ENCODE measurements at places on chromosomes 2 and 18.

DNA sequence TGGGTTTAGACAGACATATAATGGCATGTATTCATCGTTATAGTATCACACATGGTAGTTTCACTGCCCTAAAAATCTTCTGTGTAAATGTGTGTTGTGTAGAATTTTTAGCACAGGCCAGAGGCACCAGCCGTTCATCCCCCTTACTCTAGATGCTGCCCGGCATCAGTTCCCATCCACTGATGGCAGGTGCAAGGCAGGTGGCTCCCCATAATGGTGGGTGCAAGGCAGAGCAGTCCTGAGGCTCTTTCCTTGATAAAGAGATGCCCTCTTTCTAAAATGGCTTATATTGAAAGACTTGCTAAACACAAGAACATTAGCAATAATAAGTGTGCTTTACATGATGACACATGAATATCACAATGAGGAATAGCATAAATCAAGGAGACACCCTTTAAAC is 508.5 kb downstream of the EPHA4 start:
- DNase-seq, result no peak

DNA sequence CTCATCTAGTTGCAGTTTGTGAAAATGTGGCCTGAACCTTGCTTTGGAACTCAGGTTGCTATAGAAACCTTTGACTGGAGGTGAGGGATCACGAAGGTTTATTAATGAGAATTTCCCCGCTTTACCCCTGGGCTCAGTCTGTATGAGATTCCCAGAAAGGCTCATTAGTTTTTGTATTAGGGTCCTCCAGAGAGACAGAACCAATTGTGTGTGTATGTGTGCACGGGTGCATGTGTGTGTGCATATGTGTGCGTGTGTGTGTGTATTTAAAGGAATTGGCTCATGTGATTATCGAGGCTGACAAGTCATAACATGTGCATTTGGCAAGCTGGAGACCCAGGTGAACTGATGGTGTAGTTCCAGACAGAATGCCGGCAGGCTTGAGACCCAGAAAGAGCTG is 113.8 kb upstream of the DLX2 start:
- DNase-seq, result no peak

- DNase-seq, result no peak
Observed at GRCh38 chr2:202768273-202768672, 103.3 kb downstream of the ICA1L start.

GRCh38 chr2:25339211-25339674 is 2.5 kb downstream of the DNMT3A start:
- DNase-seq, result no peak

DNA sequence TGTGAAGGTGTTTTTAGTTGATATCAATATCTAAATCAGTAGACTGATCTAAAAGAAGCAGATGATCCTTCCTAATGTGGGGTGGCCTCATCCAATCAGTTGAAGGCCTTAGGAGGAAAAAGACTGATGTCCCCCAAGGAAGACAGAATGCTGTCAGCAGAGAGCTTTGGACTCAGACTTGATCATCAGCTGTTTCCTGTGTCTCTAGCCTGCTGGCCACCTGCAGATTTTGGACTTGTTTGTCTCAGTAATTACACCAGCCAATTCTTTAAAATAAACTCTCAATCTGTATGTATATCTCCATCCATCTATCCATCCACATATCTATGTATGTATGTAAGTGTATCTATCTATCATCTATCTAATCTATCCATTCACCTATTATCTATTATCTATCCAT is 301.3 kb downstream of the LPIN1 start:
- no peak for DNase-seq

DNA sequence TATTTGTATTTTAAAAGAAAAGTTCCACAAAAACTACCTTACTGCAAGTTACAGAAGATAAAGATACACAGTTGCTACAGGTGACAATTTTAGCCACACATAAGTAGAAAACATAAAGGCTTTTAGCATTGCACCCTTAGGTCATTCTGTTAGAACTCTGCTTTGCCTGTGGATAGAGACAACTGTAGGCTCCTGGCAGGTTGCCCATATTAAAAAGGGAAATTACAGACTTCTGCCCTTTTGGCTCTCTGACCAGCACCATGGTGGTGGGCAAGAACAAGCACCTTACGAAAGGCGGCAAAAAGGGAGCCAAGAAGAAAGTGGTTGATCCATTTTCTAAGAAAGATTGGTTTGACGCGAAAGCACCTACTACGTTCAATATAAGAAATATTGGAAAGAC is 223.3 kb downstream of the MC4R start:
- no peak for DNase-seq

DNA sequence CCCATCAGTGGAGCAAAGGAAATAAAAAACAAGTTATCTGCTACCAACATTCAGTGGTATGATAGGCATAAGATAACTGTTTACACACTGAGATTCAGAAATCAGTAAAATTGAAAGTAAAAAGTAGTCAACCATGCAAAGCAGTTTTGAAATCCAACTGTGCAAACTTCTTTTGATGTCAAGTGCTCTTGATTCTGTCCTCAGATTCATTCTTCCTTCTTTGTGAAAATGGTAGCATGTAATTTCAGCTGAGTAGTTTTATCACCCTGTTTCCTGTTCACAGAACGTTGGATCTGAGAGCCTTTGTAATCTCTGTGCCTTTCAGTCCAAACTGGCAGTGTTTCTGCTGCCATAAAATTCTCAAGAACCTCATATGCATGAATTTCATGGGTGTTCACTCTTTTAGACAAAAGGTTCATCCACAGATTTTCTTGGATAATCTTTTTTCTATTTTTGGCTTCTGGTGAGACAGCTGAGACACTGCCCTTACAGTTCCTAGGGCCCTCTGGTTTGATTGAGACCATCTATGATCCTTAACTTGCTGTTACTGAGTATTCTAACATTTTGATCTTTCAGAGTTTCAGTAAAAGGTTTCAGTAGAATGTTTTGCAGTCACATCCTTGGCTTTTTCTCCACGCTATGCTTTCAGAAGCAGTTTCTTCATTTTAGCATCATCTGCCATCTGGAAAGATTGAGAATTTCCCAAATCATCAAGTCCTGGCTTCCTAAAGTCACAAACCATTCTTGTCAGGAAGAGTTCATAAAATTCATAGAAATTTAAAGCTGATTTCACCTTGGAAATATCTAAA is 272.3 kb upstream of the EPHA4 start:
- DNase-seq, result no peak

DNA sequence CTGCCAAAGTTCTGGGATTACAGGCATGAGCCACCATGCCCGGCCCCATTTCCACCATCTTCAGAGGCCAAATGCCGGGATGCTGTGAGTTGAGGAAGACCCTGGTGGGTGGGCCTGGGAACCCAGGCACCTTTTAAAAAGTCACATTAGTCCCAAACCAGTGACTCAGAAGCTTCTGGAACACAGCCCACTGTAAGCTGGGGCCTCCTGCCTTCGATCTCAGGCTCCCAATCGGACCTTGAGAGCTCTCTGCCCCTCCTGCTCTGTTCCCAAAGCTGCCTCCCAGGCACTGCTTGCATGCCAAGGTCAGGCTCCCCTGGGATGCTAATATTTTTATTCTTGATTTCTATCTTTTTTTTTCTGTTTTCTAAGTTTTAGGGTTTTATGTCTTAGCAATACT is 4.2 kb downstream of the ADCY3 start:
- no peak for DNase-seq

DNA sequence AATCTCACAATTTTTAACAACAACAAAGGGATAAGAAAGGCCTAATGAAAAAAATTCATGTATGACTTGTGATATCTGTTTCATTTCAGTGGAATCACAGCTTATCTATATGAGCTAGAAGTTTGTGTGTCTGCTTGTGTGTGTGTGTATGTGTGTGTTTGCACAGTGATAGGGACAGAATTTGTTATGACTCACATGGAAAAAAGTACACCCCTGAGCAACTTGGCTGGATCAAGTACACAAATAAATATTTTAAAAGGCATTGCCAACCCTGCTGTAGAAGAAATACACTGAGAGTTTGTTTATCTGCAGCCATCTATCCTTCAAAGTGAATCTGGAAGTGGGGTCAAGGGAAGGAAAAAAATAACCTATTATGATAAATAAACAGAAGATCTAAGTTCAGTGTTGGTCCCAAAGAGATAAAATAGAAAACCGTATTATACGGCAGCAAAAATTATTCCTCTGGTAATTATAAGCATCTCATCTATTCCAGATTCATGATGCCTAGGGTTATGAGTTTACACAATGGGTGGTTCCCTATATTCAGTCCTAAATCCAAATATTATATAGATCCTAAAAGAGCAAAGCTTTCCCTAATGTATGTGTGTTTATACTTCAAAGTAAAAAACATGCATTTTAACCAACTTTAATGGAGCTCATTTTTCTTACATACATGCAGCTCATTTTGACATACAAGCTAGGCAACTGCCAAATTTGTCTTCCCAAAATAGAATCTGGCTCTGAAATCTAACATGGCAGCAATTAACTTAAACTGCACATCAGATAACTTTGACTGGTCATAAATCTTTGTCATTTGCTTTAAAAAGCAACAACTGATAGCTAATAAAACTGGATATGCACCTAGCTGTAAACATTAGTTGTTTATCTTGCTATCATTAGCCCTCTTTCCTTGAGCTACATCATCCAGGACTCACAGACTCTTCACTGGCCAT is 420.6 kb downstream of the IRS1 start:
- DNase-seq, result no peak

DNA sequence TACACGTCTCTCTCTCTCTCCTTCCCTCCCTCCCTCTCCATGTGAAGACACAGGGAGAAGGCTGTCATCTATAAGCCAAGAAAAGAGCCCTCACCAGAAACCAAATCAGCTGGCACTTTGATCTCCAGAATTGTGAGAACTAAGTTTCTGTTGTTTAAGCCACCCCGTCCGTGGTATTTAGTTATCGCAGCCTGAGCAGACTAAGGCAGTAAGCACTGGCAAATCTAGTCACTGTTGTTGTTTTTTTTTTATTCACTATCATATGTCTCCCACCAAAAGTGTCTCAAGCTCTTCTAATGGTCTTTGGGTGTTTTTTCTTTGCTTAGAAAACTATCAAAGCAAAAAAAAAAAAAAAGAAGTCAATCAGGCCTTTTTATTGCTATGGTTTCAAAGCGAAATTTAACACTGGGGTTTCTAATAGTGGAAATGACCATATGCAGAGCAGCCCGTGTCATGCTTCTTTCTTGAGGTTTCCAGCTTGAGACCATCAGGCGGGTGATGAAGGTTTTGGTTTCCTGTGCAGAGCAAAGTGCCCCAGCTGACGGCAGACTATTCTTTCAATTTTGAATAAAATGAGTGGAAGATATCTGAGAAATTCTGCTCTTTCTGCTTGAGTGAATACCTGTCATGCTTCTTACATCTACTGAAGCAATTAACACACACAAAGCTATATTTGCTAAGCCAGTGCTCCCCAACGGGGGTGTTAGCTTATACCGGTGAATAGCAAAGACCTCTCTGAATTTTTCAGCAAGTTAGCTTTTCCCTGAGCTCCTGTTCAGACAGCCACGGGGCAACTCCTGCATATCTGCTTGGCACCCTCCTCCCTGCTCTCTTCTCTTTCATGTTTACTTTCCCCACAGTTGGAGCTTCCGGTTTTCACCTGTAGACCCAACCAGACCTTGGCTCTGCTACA is 394.1 kb upstream of the ATP5MC3 start:
- no peak for DNase-seq

DNA sequence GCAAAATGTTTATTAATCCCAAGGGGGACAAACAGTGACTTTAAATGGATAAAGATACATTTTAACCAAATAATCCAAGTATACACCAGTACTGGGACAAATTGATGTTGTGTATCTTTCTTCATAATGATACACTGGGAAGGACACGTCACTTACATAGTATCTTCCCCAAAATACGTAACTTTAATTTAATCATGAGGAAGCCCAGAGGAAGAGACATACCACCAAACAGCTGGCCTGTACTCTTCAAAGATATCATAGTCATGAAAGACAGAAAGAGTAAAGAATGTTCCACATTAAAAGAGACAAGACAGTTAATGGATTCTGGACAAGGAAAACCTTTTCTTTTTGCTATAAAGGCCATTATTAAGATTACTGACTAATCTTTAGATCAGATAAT is 37.1 kb downstream of the AGFG1 start:
- no peak for DNase-seq

- DNase-seq, result no peak
Observed at GRCh38 chr18:64882896-64883295, 734.0 kb upstream of the LINC00305 start.

DNA sequence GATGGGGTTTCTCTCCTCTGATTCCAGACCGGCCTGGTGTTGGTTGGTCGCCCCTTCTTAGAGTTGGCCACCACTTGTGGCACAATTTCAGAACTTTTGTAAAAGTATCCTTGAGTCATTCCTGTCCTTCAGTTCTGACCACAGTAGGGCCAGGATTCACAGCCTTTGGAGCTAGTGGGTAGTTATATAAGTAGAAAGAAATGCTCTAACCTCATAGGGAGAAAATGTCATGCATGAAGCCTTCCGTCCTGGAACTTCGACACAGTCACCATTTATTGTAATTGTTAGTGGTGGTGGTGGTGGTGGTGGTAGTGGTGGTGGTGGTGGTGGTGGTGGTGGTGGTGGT is 65.4 kb downstream of the EPAS1 start:
- no peak for DNase-seq

- DNase-seq, result no peak
Observed at GRCh38 chr2:239399921-239400595, 762 bp downstream of the HDAC4 start.

DNA sequence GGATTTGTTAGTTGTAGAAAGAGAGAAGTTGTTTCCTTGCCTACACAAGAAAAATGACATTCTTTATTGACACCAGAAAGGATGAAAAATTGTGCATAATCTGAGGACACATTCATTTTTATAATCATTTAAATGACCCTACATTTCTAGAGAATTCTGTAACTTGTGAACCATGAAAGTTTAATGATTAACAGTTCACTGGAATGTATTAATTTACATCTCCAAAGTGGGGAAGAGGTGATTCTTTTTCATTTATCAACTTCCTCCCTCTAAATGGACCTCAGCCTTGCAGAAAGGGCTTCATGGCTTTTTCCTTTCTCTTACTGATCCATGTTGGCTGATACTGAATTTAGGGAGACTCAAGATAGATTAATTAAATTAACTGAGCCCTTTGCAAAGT is 565.2 kb upstream of the LINC00305 start:
- no peak for DNase-seq

GRCh38 chr2:158598862-158599517 is 142.2 kb downstream of the PKP4 start:
- no peak for DNase-seq

DNA sequence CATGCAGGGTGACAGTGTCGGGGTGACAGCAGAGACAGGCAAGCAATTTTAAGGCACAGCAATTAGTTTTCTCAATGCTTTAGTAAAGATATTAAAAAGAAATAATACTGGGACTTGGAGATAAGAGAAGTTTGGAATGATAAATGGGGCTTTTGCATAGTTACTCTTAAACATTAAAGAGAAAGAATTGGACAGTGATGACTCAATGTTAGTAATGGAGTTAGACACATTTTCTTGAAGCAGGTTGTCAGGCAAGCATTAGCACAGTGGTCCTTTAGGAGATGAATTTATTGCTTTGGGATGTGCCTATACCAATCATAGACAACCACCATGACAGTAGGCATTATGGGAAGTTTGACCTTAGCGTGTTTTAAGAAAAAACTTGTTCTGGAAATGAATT is 228.3 kb upstream of the RAB12 start:
- no peak for DNase-seq

- no peak for DNase-seq
Observed at GRCh38 chr2:22329211-22330154, 1055.5 kb upstream of the KLHL29 start.
